ENCODE measurements at places on chromosomes 3 and 15.

- no peak for DNase-seq
Observed at GRCh38 chr15:100890051-100890720, 10.6 kb downstream of the ALDH1A3 start.

DNA sequence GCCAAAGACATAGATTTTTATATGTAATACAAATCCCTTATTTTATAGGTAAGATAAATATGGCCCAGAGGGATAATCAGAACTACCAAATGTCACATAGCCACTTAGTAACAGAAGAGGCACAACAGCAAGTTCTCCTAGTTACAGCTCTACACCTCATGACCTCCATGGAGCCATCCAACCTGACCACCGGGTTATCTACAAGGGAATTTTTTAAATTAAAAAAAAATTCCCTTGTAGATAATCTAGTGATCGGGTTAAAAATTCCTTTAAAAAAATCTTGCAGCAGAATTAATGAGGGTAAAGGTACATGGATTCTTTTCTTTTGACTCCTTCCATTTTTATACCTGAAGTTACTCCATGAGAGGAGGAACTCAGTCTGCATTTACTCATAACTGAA lies 365.2 kb upstream of the WNT5A start:
- DNase-seq, result no peak

DNA sequence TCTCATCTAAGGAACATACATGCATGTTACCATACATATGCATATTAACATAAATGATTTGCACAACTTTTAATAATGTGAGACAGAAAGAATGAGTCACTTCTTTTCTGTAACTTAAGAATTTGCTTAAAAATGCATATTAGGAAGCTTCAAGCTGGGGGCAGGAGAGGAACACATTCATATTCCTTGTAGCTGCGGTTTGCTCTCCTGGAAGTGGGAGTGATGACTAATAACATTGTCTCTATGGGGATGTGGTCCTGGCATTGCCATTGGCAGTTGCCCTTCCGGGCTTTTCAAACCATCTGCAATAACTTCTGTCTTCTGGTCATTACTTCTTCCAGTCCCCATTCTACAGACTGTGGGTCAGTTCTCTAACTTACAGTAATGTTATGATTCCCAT lies 15.6 kb downstream of the CHST2 start:
- no peak for DNase-seq

GRCh38 chr3:12379640-12380429 lies 91.0 kb downstream of the PPARG start:
- no peak for DNase-seq

GRCh38 chr15:39508536-39508935 lies 72.3 kb upstream of the THBS1 start:
- DNase-seq, result no peak

DNA sequence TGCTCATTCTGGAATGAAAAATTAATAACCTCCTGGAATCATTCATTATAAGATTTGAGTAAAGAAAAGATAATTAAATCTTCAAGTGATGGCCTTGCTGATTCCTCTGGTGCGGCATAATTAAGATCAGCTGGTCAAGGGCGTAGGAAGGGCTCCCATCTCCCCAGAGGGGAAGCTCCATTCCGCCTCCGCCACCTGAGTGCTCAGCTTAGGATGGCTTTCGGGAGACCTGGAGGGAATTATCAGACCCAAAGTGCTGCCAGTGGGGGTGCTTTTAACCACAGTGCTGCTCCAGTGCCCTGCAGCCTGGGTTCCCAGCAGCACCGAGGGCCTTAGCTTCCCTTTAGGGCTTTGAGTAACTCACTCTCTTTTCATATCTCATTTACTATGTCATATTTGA lies 556.6 kb upstream of the RGMA start:
- DNase-seq, result no peak

GRCh38 chr15:90234096-90234988 lies at the start of gene GDPGP1:
GDPGP1 (plus strand) TSS chr15:90234209; CDS start chr15:90240909, 6,700 bp downstream.
- no peak for DNase-seq

DNA sequence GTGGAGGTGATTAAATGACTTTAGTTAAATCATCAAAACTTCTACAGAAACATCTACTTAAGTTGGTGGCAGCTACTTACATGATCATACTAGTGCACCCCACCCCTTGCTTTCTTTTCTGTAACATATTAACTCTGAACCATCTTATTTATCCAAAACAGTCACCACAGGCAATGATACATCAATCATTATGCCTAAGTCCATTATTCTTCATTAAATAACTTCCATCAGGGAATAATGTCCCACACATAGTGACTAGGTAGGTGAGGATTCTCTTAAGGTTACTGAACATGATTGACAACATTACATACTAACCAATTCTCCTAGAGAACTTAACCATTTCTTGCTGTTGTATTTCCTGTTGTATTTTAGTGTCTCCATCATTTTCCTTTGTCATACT lies 210.2 kb downstream of the NR1D2 start:
- no peak for DNase-seq

DNA sequence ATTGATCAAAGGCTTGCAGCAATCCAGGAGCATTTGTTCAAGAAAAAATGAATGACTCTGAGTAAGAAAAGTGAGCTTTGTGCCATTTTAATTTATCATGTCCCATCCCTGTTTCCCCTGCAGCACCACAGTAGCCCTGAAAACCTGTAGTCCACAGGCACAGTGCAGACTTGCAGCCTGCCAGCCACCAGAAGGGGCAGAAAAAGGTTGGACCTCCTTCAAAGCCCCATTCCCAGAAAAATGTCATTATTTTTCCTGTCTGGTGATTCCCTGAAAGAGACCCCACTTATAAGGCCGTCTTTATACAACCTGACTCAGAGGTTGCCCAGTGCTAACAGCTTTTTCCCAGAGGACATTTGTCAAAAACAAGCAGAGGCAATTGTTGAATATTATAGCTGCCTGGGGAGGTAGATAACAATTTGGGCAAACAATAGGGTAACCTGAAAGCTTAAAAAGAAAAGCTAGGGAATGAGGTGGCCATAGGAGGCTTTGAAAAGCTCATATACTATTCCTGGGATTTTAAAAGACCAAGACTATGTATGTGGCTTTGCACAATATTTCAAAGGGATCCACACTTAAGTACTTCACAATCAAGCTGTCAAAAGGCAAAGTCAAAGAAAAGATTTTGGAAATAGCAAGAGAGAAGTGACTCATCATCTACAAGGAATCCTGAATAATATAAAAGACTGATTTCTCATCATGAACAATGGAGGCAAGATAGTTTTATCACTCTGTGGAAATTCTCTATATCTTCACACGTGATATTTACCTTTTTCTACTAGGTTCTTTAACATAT lies 136.8 kb upstream of the PLXNA1 start:
- DNase-seq, result no peak

GRCh38 chr3:172087602-172088580 lies 48.5 kb downstream of the FNDC3B start:
- no peak for DNase-seq

DNA sequence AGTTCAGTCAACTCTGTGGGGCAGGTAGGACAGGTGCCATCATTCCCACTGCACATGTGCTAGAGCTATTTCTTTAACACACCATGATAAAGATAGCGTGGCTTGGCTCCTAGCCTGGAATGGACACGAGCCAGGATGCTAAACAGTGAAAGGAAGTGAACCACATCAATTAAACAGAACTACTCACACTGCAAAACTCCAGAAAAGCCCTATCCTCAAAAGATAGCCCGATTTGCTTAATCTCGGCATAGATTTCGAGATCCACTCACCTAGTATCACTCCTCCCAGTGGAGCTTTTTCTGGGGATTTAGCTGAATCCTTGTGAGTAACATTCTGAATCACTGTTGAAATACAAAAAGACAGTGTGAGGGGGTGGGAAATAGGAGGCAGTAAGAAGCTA lies 118.0 kb downstream of the ABI3BP start:
- no peak for DNase-seq

GRCh38 chr3:34068505-34068904 lies 270.1 kb downstream of the PDCD6IP start:
- no peak for DNase-seq

- DNase-seq, result no peak
Observed at GRCh38 chr15:100152463-100152862, 189.3 kb downstream of the ADAMTS17 start.

- DNase-seq, result peak; percentile 38
Observed at GRCh38 chr15:89575656-89576416, 567 bp downstream of the TICRR start.

GRCh38 chr3:148233403-148233802 lies 464.3 kb upstream of the AGTR1 start:
- DNase-seq, result no peak

DNA sequence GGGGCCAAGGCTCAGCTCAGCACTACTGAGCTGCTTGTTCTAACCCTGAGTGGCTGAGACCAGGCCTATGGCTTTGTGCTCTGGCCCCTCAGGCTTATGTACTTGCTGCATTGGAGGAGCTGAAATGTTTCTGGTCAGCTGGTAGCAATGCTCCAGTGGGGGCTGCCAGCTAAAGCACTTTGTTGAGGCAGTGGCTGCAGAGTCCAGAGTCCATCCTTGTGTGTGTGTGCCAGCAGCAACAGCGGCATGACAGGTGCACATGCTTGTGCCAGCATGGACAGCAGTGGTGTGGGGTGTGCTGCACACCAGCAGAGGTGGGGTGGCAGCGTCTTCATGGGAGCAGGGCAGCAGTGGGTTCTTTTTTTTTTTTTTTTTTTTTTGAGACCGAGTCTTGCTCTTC lies 169.1 kb downstream of the VPS8 start:
- DNase-seq, result no peak

DNA sequence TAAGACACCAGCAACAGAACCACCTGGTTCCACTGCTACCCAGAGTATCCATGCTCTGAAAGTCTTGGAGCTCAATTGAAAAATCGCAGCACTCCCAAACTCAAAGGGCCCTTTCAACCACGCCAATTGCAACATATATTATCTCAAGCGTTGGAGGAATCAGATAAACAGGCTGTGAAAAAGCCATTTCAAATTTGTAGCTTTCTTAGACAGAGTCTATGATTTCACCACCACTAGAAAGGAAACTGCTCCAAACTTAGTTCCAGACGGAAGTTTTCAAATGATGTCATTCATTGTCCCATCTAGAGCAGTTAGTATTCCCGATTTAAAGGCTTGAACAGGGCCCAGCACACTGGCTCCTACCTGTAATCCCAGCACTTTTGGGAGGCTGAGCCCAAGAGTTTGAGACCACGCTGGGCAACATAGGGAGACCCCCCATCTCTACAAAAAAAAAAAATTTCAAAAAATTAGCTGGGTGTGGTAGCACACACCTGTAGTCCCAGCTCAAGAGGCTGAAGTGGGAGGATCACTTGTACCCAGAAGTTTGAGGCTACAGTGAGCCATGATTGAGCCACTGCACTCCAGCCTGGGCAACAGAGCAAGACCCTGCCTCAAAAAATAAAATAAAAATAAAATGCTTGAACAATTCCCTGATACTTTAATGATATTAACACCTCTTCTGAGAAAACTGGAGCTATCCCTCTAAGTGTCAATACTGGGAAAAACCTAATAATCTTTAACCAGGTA lies 16.8 kb downstream of the TNIK start:
- DNase-seq, result no peak

DNA sequence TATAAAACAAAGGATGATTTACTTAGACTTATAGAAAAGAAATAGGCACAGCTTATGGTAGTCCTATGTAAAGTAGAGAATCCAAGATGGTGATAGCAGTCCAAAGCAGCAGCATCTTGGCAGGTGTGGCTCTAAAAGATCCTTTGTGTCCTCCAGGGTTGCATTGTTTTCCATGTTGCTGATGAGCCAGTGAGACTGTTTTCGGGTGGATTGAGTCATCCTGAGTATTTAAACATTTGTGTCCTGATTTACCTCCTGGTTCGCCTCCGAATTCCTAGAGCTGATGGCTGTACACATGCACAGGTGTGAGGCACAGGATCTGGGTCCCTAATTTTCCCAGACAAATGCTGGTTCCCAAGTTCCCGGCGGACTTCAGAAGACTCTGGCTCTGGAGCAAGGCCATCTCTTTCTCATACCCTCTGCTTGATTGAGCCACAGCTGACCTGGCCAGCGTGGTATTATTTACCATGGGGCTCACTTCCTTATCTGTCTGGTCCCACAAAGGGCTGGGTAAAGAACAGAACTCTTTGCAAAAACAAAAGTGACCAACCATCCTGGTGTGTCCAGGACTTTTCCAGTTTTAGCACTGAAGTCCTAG lies 51.0 kb downstream of the ARNT2 start:
- DNase-seq, result no peak

DNA sequence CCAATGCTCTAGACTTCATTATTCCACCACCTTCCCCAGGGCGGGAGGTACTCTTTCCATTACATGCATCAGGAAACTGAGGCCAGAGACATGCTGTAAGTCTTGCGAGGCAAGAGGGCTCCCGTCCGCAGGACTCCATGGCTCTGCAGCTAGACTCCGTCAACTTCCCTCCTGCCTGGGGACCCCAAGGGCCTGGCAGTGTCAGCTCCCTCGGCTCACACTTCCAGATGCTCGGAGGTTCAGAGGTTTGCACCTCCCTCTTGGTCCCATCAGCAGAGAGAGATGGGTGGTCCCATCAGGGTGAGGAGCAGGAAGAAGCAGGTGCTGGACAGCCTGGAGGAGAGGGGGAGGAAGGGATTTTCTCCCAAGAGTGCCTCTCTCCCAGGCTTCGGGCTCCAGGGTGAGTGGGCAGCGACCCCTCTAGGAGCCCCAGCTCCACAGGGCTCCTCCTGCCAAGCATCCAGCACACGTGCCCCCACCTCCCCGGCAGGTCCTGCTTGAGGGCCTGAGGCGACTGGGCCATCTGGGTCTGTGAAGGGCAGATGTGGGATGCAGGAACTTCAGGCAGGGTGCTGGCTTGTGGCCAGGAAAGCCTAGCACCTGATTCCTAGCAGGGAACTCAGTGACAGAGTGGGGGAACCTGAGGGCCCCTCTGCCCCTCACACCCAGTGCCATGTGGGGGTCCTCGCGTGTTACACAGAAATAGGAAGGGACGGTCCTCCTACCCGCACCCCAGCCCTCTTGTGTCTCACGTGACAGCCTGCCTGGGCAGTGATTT lies 9.3 kb downstream of the PAK6 start:
- DNase-seq, result no peak

GRCh38 chr15:70557521-70558258 lies 205.7 kb downstream of the UACA start:
- DNase-seq, result no peak

GRCh38 chr3:196931828-196932587 lies 10.3 kb downstream of the NCBP2 start:
- no peak for DNase-seq

DNA sequence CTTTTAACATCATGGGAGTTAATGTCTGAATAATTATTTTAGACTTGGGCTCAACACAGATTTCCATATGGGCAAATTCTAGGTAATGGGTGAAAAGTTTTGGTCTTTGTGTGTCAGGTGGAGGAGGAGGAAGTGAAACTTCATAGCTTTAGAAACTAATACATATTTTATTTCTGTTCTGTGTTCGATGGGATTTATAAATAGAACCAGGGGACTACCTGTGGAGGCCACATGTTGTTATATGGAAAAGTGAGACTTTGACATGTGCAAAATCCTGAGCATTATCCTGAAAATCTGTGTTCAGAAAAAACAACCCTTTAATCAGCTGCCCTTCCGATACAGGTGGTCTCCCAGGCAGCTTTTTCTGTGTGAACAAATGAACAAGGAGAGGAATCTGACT lies 209.5 kb downstream of the SOX2 start:
- no peak for DNase-seq

- no peak for DNase-seq
Observed at GRCh38 chr15:72492733-72493132, 18.6 kb downstream of the ARIH1 start.

GRCh38 chr3:168497183-168497582 lies 401.5 kb upstream of the GOLIM4 start:
- DNase-seq, result no peak

Measured in stimulated activated CD4-positive, alpha-beta T cell treated with anti-CD3 and anti-CD28 coated beads, Interleukin-2, amount 100 ng/mL, for 24 hours (primary cell).